ENCODE measurements at places on chromosomes 6 and 20.

DNA sequence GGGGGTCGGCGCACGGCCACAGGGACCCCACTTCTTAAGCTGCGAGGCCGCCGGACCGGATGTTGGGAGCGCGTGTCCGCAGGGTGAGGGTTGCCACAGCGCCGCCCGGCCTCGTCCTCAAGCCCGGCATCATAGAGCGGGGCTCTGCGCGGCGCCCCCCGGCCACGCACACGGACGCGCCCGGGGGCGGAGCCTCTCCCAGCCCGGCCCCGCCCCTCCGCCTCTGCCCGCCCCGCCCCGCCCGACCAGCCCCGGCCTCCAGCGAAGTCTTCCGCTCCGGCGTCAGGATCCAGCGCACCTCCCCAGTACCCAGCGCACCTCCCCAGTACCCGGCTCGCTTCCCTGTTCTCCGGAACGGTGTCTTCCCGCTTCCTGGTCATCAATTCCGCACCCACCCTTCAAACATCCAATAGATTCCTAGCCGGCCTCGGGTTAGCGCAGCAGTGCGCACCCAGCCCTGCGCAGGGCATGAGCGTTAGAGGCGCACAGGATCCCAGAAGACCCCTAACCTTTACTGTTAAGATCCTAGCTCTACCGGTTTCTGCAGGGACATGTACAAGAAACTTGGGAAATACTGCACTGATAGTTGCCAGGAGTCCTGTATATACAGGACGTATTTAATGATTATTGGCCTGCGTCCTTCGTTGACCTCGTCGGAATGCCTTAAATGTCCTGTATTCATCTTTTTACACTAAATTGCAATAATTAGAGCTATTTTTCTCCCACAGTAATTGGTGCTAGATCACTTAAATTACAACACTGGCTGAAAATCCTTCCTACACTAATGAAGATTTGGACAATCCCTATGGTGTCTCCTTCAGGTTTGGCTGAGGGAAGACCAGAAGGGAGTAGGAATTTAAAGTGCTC, 535 bp upstream of the DNAAF9 start:
- peak; percentile 59 for DNase-seq

DNA sequence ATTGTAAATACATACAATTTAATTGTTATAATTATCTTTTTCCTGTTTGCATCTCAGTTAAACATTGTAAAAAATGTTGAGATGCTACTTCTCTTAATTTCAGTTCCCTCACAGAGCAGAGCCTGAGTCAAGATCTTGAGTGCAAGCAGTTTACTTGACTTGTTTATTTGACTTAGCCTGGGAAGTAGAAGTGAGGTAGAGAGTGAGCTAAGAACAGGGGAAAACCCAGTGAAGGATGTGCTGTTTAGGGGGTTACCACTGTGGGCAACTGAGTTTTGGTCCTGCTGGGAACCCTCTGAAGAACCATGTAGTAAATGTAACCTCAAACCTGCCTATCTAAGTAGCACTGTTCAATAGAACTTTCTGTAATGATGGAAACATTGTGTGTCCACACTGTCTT, 495.2 kb upstream of the FLRT3 start:
- DNase-seq = no peak

GRCh38 chr6:21625642-21626041, 32.1 kb downstream of the SOX4 start:
- DNase-seq = no peak

DNA sequence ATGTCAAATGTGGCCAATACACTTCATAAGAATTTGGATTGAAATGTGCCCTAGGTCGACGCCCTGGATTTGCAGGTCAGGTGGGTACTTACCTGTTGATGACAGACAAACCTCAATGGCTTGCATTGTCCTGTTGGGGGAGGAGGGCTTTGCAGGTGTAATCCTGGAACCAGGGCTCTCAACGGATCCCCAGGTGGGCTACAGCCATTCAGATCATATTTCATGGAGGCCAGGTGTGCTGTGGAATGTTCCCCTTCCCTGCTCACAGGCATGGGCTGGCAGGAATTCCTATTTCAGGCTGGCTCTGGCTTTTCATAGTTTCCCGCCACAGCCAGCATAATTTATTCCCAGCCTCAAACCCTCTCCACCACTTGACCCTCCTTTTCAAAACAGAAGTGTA, 254.7 kb downstream of the SMOC2 start:
- DNase-seq = no peak

- no peak for DNase-seq
Measured at GRCh38 chr6:81589465-81590313, 162.8 kb downstream of the TENT5A start.

GRCh38 chr6:33521489-33522091, 58.5 kb downstream of the BAK1 start:
- no peak for DNase-seq

DNA sequence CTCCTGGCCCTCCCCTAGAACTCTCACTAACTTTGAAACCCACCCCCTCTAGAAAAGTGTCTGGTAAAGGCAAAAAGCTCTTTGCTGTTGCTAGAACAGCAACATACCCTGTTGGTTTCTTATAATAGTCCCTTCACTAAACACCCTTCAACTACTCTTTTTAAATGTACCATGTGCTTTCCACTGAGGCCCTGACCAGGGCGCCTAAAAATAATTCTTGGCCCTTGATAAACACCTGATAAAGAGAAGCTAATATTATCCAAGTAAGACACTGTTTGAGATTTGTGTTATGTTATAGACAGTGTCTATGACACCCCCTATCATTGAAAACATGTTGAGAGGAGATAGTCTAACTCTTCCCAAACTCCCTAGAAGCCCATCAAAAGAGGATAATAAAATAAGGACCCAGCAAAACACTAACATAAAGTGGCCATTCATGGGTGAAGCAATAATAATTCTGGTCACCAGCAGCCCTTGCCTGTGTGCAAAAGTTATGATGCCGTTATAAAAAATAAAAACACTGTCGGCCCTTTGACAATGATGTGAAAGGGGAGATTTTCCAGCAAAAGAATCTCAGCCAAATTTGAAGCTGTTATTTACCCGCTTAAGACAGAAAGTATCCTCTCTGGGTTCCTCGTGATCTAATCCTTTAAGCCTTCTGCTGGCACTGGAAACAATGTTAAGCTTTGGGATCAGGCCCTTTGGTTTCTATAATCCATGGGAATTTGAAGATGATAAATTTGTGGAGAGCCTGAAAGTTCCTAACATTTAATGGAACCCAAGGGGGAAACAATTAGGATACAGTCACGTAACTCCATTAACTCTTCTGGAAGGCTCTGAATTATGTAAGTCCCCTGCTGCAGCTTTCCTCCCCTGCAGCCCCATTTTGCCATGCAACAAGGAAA, 122.6 kb upstream of the PLCB4 start:
- no peak for DNase-seq

DNA sequence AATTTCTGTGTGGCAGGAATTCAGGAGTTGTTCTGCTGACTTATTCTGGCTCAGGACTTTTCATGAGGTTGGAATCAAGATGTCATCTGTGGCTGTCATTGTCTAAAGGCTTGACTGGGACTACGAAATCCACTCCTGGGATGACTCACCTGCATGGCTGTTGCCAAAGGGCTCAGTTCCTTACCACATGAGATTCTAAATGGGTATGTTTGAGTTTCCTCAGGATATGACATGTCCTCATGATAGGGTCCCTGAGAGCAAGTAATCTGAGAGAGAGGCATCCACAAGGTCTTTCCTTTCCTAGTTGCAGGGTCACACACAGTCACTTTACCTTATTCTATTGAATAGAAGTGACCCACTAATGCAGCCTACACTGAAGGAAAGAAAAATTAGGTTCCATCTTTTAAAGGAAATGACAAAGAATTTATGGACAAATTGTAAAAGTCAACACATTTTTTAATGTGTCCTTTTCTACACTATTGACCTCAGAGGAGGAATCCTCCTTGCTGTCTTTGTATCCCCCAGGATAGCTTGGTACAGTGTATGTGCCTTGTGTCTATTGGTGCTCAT, 1025.0 kb upstream of the GJE1 start:
- no peak for DNase-seq

GRCh38 chr6:95574811-95575210, 2.5 kb upstream of the MANEA start:
- no peak for DNase-seq

GRCh38 chr6:72216222-72217068, 330.1 kb downstream of the RIMS1 start:
- no peak for DNase-seq

- no peak for DNase-seq
Measured at GRCh38 chr20:20173254-20173653, 120.9 kb downstream of the CFAP61 start.

Measured in left renal cortex interstitium (tissue), 4 donors.